ENCODE measurements at places on chromosomes 7 and 10.

DNA sequence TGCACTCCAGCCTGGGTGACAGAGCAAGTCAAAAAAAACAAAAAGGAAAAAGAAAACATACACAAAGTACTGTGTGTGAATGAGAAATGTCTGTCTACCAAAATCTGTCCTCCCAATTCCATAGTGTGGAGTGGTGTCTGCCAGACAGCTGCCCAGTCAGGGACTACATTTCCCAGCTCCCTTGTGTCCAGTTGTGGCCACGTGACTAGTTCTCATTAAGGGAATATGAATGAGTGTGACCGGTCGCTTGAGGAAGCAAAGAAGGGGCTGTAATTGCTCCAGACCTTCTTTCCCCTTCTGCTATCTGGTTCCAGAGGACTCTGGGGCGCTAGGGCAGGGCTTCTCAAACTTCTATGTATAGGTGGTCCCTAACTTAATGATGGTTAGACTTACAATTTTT is 204.1 kb downstream of the PHTF2 start:
- DNase-seq: no peak

- DNase-seq: no peak
Observed at GRCh38 chr7:47379629-47380324, 202.1 kb downstream of the TNS3 start.

GRCh38 chr7:135361788-135362187 is 128.2 kb downstream of the STRA8 start:
- no peak for DNase-seq

DNA sequence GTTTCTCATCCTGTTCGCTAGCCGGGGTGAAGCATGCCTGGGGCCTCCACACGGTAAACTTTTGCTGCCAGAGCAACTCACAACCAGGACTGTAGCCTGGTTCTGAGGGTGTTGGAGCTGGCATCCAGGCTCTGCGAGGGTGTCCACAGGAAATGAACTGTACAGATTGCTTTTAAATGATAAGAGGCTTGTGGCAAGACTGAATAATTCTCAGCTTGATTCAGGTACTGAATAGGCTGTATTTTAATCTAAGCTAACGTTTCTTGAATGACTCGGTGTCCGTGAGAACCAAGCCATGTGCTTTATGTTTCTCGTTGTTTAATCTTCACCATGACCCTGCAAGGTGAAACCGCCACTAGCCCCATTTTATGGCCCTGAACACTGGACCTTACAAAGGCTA is 49.3 kb downstream of the EEPD1 start:
- DNase-seq: no peak

- DNase-seq: no peak
Observed at GRCh38 chr7:140236626-140237025, 59.8 kb upstream of the KDM7A start.

- DNase-seq: no peak
Observed at GRCh38 chr7:30634193-30634626, 39.5 kb downstream of the GARS1 start.

DNA sequence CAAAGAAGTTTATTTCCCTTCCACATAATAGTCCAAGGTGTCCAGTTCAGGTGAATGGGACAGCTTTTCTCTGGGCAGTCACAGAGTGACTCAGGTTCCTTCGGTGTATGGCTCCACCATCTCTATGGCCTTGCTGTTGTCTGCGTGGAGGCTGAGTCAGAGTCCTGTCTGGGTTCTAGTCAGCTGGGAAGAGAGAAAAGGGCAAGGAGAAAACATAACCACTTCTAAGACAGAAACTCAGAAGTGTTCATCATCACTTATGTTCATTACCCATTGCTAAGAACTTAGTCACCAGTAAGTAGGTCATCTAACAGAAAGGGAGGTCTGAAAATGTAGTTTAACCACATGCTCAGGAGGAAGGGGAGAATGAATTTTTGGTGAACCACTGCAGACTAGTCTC is 32.4 kb upstream of the CCDC7 start:
- DNase-seq: peak; percentile 49

DNA sequence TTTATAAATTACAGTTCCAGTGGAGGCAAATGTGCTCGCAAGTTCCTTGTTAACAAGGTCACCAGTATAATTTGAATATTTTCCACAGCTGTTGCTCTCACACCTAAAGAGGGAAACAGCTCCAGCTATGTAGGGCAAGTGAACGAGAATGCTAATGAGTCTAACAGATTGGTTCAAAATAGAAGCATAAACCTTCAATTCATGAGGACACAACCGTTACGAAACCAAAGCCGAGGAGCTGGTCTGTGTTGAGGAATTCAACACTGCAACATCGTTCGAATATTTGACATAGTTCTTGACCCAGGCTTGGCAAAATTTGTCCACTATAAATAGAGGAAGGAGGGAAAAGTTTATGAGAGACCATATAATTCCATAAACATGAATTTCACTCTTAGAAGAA is 161.3 kb downstream of the KLF6 start:
- no peak for DNase-seq

Data from stimulated activated CD4-positive, alpha-beta T cell treated with anti-CD3 and anti-CD28 coated beads, TNF-alpha, amount 100 ng/mL, for 24 hours (primary cell).